ENCODE measurements at places on chromosomes 13 and 19.

DNA sequence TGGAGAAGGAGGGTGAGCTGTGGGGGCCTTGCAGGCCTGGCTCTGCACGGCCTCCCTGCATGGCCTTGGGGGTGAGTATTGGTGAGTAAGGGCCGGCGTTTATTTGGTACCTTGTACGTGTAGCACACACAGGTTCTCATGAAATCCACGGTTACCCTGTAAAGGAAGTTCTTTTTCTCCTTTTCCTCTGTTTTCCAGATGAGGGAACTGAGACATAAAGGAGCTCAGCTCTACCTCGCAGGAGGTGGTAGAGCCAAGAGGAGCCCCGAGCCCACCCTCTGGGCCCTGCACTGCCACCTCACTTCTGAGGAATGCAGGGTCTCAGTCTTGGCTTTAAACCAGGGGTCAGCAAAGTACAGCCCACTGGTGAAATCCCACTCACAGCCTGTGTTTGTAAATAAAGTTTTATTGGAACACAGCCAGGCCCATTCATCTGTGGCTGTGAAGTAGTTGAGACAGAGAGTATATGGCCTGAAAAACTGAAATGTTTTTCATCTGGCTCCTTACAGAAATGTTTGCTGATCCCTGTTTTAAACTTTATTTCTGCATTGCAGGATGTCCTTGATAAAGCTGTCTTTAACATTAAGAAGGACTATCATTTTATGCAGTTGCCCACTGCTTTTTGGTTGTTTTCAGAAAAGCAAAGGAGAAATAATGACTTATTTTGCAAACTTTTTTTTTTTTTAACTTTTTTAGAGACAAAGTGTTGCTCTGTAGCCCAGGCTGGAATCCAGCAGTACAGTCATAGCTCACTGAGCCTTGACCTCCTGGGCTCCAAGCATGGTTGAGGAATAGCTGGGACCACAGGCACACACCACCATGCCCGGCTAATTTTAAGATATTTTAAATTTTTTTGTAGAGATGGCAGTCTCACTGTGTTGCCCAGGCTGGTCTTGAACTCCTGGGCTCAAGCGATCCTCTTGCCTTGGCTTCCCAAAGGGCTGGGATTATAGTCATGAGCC, 6.4 kb downstream of the EPN1 start:
- no peak for DNase-seq

DNA sequence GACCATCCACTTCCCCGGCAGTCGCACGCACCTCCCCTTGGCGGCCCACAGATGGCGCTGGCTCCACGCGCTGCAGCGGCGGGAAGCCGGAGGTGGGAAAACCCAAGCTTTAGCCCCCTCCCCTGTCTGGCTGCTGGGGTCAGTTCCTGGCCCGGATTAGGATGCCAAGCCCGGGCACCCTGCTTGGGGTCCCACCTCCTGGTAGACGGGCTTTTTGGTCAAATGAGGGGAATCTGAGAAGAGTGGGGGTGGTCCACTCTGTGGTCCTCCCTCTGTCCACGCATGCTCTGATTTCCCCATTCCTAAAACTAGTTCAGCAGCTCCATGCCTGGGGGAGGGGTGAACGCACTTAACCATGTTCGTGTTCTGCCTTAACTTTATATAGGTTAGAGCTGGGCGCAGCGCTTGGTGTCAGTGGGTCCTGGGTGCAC, 8.1 kb upstream of the ADGRE2 start:
- no peak for DNase-seq

DNA sequence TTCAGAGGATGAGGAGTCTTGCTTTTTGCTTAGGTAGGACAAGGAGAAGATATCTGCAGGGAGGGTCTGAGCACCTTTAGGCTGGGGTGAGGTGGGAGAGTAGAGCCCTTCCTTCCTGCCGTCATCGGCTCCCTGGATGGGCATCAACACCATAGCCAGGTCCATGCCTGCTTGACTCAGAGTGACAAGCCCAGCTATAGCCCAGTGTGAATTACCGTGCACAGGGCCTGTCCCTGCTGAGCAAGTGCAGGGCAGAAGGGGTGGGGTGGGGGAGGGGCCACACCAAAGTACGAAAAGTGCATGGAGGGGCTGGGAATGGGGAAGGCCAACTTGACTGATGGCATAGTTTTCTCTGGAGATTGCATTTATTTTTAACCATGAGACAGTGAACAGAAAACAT, 30.3 kb upstream of the RNF113B start:
- DNase-seq: no peak

- no peak for DNase-seq
Observed at GRCh38 chr13:35978607-35979316, 152.4 kb downstream of the DCLK1 start.

- no peak for DNase-seq
Observed at GRCh38 chr19:7083076-7083956, 13.8 kb downstream of the ZNF557 start.

GRCh38 chr13:73741742-73742141, 392.5 kb downstream of the KLF12 start:
- no peak for DNase-seq

- no peak for DNase-seq
Observed at GRCh38 chr19:52923778-52924593, 758 bp upstream of the ZNF888 start.

DNA sequence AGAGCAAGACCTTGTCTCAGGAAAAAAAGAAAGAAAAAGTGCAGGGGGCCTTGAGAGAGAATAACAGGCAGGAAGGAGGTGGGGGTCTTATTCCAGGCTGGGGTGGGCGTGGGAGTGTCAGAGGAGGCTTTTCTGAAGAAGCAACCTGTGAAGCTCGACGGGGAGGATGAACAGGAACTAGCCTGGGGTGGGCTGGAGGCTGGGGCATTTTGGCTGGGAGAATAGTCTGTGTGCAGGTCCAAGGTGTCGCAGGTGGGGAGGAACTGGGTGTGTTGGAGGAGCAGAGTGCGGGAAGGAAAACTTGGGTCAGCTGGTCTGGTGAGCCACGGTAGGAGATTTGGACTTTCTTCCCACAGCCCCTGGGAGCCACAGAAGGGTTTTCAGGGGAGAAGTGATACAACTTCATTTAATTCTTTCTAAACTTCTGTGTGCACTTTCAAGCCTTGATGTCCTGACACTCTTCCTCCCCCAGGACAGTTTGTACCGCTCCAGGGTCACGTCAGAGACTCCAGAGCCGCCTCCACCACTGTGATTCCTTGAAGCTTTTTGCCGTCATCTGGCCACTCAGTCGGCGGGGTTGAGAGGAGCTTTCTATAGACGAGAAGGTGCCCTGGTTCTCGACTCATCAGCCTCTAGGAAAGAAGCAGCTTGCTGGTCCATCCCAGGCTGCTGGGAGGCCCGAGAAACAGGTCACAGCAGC, 138.7 kb downstream of the SIPA1L3 start:
- no peak for DNase-seq

GRCh38 chr19:55554302-55554701, 9.0 kb upstream of the SBK3 start:
- no peak for DNase-seq

GRCh38 chr19:3868770-3869456, at the start of gene ZFR2:
Gene ZFR2 (minus strand): TSS chr19:3869038. CDS start chr19:3869017, 21 bp downstream.
- DNase-seq: peak; percentile 39

- DNase-seq: no peak
Observed at GRCh38 chr19:38892841-38893240, 6.6 kb downstream of the SIRT2 start.

DNA sequence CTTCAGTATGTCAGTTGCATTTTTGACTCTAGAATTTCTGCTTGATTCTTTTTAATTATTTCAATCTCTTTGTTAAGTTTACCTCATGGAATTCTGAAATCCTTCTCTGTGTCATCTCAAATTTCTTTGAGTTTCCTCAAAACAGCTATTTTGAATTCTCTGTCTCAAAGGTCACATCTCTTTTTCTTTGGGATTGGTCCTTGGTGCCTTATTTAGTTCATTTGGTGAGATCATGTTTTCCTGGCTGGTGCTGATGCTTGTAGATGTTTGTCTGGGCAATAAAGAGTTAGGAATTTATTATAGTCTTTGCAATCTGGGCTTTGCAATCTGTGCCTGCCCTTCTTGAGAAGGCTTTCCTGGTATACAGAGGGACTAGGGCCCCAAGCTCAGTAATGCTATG, 18.5 kb upstream of the KBTBD7 start:
- no peak for DNase-seq

DNA sequence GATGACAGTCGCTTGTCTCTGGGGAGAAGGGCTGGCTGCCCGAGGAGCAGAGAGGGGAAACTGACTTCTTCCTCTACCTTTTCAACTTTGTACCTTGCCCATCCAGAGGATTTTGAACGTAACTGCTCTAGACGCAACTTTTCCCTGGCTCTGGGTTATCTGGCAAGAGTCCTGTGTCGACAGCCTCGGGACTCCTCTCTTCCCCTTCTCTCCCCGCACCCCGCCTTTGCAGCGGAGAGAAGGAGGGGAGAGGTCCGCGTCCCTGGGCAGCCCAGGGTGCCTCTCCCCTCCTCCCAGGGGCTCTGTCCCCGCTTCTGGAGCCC, 574 bp downstream of the SH3GL1 start:
- peak; percentile 20 for DNase-seq

Data from stimulated activated CD4-positive, alpha-beta T cell treated with anti-CD3 and anti-CD28 coated beads, Interleukin-4, amount 100 ng/mL, for 4 hours (primary cell).